ENCODE measurements at places on chromosomes 7 and 10.

DNA sequence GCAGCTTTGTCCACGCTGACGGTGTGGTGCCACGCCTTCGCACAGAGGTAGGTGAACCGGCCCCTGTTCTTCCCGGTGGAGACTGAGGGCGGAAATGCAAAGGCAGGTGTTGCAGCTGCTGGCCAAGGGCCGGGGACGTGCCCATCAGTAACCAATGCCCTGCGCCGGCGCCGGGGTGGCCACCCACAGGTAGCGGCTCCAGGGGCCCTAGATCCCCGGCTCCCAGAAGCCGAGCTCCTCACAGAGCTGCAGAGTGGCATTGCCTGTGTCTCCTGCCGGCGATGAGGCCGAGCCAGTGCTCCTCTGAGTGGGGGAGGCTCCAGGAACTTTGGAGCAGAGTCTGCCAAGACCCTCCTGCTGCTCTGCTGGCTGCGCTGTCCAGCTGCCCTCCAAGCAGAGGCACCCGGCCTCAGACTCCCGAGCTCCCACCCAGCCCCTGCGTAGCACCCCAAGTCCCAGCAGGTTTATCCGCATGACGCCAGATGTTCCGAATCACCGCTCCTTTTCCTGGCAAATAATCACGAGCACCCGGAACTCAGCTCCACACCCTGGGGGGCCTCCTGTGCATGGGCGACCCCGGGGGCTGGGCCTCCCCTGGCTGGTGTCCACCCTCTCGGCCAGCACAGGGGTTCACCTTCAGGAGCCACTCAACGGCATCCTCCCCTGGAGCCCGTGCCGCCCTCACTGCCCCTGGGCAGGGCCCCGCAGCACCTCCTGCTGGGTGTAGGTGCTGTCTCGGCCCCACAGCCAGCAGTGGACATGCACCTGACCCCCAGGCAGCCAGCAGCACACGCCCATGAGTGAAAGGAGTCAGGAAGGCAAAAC is 22.1 kb downstream of the CFAP46 start:
- no peak for DNase-seq

DNA sequence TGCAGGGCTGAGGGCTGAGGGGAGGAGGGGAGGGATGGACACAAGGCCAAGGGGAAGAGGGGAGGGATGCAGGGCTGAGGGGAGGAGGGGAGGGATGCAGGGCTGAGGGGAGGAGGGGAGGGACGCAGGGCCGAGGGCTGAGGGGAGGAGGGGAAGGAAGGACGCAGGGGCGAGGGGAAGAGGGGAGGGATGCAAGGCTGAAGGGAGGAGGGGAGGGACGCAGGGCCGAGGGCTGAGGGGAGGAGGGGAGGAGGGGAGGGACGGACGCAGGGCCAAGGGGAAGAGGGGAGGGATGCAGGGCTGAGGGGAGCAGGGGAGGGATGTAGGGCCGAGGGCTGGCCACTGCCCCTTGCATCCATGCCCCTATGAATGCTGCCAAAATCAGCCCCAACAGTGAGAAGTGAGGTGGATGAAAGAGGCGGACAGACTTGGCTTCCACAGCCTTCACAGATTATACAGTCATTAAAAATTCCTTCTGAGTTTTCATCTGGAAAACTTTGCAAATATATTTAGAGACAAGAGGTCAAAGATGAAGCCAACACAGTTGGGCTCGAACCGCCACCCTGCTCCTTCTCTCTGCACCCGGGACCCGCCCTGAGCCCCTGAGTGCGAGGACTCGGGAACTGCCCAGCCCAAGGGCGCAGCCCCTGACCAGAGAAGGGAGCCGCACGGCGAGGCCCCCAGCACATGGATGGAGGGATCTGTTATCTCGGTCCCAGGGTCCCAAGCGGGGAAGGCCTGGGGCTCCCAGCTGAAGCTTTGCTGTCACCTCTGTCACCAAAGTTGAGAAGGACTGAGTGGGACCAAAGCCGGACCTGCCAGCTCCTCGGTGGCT is 65.8 kb downstream of the DIP2C start:
- no peak for DNase-seq

GRCh38 chr7:153835103-153835502 is 217.1 kb upstream of the DPP6 start:
- DNase-seq: no peak

- no peak for DNase-seq
Observed at GRCh38 chr7:142799437-142799835, 28.7 kb downstream of the PRSS2 start.

- no peak for DNase-seq
Observed at GRCh38 chr7:2528481-2529095, 9.0 kb downstream of the LFNG start.

DNA sequence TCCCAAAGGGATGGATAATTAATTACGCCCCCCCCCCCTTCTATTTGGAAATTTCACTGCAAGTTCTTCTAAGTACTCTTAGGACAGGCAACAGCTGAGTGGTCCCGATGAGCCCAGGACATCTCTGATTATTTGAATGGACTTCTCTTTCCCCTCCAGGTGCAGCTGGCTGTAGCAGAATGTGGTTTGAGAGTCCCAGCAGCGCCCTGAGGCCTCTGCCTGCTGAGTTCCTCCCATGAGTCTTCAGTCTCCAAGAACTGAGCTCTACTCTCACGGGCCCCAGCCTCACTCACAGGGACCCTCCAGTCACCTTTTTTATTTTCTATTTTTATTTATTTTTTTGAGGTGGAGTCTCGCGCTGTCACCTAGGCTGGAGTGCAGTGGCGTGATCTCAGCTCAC is 63.6 kb upstream of the SFMBT2 start:
- DNase-seq: no peak

DNA sequence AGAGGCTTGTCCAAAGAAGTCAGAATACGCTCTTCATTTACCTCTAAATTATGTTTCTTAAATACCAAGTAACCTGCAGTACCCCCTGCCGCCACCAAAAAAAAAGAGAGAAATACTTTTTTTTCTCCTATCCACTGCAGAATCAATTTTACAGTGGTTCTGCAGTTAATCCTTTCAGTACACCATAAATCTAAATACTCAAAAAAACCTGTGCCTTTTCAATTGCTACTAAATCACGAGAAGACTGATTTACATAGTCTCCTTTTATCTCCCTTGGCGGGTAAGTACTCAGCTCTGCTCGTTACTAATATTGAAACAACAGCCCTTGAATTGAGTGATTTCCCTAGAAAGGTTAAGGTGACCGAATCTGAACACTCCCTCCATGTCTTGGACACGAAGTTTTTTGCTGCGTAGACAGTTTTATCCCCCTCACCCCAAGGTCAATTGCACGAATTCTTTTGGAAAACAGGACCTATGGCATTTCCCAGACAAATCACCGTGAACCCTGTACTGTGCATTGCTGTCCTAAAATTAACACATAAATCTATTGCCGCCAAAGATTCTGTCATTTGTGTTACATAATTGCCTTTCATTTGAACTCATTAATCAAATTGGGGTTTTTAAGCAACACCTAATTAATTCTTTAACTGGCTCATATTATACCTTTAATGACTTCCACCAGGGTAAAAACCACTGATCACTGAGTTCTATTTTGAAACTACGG is 512 bp upstream of the VIM start:
- no peak for DNase-seq

DNA sequence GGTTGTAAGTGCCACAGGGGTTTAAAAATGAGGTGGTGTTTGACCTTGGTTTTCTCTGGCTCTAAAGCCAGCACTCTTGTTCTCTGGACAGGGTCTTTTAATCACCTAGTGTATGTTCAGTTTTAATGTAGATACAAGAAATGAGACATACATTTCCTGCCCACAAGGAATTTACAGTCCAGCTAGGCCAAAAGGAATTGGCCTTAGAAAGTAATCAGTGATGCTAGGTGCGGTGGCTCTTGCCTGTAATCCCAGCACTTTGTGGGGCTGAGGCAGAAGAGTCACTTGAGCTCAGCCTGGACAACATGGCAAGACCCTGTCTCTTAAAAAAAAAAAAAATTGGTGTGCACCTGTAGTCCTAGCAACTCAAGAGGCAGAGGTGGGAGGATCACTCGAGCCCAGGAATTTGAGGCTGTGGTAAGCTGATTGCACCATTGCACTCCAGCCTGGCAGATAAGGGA is 100.2 kb downstream of the LRMDA start:
- no peak for DNase-seq

GRCh38 chr10:76864922-76865321 is 772.7 kb downstream of the KCNMA1 start:
- DNase-seq: no peak

GRCh38 chr7:100685631-100686145 is 8.4 kb downstream of the GIGYF1 start:
- no peak for DNase-seq

- no peak for DNase-seq
Observed at GRCh38 chr10:50607356-50607925, 16.3 kb downstream of the SGMS1 start.

GRCh38 chr7:27080844-27081436 is 14.9 kb downstream of the HOXA1 start:
- DNase-seq: no peak

- no peak for DNase-seq
Observed at GRCh38 chr10:102643336-102644065, 778 bp upstream of the TRIM8 start.

DNA sequence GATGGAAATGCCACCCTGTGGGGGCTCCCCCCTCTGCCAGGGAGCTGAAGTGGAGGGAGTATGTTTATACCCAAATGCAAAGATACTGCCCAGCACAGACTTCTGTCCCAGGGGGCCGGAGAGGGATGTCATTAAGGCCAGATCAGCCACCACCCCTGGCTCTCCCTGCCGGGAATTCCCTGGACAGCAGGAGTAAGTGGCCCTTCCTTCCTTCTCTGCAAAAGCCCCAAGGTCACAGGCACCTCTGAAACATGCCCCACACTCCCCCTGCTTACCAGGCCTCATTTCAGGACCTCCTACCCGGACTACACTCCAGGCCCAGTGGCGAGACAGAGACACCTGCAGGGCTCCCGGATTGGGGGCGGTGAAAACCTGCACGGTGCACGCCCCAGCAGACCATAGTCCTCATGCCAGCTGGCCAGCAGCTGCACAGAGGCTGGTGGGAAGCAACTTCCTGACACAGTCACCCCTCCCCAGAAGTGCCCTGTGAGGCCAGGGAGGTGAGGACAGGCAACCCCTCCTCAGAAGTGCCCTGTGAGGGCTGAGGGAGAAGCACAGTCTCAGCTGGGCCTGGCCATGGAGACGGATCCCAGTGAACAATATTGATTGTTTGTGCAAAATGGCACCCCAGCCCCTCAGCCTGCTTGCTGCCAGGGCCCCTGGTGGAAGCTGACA is 33.0 kb upstream of the RET start:
- no peak for DNase-seq

GRCh38 chr10:33102071-33102470 is 144.0 kb upstream of the ITGB1 start:
- no peak for DNase-seq

GRCh38 chr10:79021948-79022499 is 46.7 kb upstream of the ZMIZ1 start:
- DNase-seq: no peak

- DNase-seq: no peak
Observed at GRCh38 chr10:99700649-99701048, 31.3 kb downstream of the COX15 start.

- no peak for DNase-seq
Observed at GRCh38 chr7:138245682-138246081, 169.4 kb downstream of the AKR1D1 start.

DNA sequence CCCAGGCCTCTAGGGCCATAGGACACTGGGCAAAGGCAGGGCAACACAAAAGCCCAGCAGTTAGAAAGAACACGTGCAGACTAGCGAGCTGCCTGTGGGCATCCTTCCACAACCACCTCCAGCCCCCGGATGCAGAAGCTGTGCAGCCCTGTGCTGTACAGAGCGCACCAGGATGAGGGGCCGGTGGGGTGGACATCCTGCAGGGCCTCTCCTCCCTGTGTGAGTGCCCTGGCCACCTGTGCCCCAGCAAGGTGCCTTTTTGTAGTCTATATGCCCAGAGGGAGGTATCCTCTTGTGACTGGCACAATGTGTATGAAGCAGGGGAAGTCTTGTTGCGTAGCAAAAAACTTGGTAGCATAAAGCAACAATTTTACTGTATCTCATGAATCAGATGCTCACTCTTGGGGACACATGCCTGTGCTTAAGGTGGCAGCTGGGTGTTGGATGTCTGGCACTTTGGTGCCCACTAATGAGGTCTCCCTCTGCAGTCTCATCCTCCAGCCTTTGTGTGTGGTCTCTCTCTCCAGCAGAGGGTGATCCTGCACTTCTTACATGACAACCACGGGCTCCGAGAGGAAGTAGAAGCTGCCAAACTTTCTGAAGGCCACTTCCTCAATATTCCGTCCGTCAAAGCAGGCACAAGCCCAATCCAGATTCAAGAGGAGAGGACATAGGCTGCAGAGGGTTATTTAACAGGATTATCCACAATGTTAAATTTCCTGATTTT is 8.7 kb downstream of the NCAPG2 start:
- DNase-seq: no peak

GRCh38 chr10:68560943-68561864 is 1.1 kb downstream of the TET1 start:
- DNase-seq: no peak

Measured in NCI-H1436 treated with DMSO at 0.1 percent for 48 hours (cell line).